Activated CD4-positive, CD25-positive, alpha-beta regulatory T cell (primary cell): ENCODE measurements at places on chromosomes 2 and 18.

DNA sequence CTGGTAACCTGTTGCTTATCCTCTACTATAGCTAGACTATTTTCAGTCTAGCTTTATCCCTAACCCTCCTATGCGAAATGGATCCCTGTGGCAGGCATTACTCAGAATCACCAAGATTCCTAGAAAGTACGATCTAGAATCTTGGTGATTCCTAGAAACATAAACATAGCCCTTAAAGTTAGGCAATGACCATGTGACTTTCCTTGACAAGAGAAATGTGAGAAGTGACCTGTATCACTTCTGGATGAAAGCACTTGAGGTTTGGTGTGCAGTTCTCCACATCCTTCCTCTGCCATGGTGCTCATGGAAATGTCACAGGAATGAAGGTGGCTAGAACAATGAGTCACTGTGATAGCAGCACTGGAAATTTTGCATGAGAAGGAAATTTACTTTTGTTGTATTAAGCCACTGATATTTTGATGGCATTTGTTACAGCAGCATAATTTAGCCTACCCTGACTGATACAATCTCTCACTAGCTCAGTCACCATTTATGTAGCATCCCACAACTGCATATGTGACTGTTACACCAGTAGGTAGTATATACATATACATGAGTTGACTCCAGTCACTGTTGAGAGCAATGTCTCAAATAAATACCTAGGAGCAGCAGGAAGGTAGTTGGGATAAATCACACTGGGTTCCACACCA lies 68.3 kb upstream of the MAPRE2 start:
- DNase-seq: no peak

DNA sequence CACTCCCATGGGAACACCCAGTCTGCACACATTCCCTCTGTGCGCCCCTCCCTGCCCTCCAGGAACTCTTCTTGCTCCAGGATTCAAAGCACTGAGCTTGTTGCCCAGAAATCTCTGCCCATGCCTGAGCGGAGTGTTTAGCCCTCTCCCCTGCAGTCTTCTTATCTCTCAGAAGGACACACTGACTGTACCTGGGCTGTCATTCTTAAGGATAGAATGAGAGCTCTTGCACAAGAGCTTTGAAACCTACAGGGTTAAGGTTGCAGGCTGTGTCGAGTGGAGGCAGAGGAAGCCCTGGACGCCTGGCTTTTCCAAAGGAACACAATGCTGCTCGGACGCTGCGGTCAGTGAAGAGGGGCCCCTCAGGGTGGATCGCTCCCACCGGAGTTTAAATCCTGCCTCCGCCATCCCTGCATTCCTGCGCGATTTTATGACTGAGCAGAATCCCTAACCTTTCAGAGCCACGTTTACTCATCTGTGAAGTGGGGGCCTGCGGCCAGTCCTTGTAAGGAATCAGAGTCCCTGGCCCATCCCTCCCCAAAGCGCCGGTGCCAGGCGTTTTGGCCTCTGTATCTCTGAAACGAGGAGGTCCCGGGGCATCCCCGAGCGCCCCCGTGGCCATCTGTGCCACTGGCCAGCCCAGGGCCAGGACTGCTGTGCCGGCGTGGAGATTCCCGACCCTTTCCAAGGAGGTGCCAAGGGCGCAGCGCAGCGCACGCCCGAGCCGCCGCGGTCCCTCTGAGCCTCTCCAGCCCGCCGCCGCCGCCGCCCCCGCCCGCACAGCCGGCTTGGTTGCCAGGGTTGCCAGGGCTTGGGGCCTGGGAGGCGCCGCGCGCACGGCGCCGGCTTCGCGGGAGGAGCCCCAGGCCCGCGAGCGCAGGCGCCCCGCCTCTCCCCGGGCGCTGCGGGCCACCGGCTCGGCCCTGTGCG lies 58.9 kb downstream of the FAM168B start:
- no peak for DNase-seq

GRCh38 chr18:5574843-5575242 lies 31.0 kb upstream of the EPB41L3 start:
- no peak for DNase-seq

DNA sequence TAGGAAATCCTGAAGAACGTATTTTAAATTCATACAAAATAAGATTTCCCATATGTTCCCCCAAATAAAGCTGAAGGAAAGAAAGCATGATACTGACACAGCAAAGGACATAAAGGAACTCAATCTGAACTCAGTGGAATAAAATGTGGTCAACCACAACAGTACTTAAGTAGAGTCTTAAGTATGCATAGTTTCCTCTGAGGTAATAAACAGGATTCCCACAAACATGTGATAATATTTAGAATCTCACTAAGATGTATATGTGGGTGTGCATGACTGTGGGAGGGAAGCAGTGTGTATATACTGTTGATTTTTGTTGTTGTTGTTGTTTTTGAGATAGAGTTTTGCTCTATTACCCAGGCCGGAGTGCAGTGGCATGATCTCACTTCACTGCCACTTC lies 69.3 kb downstream of the NOL10 start:
- DNase-seq: no peak

DNA sequence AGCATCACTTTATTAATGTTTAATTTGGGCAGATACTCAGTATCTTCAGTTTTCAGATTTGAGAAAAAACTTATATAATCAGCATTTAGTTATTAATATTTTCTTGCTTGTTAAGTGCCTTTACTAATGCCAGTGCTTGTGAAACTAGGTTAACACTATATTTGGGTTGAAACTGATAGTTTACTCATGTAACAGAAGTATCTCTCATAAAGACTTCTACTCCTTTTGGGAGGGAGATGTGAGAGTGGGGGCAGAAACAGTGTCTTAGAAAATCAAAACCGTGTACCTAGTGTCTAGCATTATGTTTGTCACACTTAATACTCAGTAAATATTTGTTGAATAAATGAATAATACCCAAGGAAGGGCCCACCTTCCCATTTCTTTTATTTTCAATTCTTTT lies 129.5 kb downstream of the MSTN start:
- no peak for DNase-seq

- DNase-seq: no peak
Measured at GRCh38 chr2:240432430-240432819, 3.0 kb upstream of the GPC1 start.

- DNase-seq: no peak
Measured at GRCh38 chr2:171128461-171128860, 32.2 kb downstream of the TLK1 start.

- no peak for DNase-seq
Measured at GRCh38 chr2:23696752-23697045, 230.2 kb downstream of the ATAD2B start.
